ENCODE measurements at places on chromosomes 3 and 15.
A peak's percentile ranks its signal among the peaks of the same experiment; 100 is the strongest.

DNA sequence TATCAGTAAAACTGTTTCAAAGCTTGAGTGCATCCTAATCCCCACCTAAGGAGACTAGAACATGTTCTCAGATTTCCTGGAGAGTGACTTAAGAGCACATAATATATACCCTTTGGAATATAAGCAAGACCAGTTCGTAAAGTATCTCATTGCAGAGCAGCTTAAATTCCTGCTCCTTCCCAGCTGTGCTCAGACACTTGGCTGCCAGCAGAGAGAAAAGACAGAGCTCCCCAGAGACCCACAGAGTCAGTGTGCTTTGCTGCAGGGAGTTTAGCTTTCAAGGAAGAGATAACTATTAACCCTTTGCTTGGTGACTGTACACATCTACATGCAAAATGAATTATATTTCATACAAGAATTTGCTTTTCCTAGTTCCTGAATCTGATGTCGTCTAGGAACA, 338.1 kb upstream of the ARHGEF26 start:
- peak; percentile 19 for DNase-seq

GRCh38 chr3:49912881-49913281, 9.2 kb upstream of the MST1R start:
- peak; percentile 33 for DNase-seq

GRCh38 chr15:58139276-58139988, 1.3 kb downstream of the AQP9 start:
- no peak for DNase-seq

DNA sequence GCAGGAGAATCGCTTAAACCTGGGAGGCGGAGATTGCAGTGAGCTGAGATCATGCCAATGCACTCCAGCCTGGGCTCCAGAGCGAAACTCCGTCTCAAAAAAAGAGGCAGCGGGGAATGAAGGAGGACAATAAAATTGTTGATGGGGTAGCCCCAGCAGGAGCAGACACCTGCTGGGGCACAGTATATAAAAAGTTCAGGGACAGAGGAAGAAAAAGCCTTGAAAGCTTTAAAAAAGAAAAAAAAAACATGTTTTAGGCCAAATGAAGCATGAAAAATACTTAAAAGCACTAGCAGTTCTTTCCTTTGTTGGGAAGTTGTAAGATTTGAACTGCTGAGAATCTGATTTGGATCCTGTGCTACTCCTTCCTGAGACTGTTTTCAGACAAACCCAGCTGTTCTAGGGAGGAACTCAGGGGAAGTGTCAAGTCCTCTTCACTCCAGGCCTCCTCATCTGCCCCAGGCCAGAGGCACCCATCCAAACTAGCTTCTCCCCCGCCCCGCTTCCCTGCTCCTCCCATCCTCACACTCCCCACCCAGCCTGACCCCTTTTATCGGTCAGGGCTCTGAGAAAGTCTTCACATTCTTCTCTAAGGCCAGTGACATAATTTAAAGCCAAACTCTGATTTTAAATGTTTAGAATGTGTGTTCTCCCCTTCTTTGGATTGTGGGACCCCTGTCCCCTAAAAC, 4.9 kb downstream of the IL17RD start:
- no peak for DNase-seq

DNA sequence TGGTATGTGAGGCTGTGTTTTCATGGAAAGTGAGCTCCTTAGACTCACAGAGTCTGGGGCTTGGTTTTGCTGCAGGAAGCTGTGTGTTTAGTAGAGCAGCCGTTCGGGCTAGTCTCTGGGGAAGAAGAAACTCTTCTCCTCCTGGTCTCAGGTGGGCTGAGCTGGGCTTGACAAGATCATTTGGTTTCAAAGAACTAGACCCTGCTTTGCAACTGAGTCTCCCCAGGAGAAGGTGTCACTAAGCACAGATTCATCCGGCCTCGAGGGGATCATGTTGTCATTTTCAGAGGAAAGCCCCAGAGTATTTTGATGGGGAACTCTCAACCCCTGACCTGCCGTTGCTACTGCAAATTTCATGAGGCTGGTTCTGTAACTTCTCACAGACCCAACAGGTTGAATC, 188.5 kb downstream of the FAM43A start:
- no peak for DNase-seq

DNA sequence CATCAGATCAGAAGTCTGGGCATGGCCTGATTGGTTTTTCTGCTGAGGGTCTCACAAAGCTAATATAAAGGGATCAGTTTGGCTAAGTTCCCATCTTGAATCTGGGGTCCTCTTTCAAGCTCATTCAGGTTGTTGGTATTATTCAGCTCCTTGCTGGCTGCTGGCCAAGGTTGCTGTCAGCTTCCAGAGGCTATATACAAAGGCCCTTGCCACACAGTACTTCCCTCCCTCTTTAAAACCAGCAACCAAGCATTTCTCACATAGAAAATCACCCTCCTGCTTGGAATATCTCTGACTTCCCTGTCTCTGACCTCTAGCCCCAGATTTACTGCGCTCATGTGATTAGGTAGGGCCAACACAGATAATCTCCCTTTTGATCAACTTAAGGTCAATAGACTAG, 442.9 kb downstream of the ERC2 start:
- peak; percentile 5 for DNase-seq

GRCh38 chr15:23035964-23036566, 3.3 kb downstream of the TUBGCP5 start:
- DNase-seq = no peak

GRCh38 chr3:109899925-109900324, 562.6 kb upstream of the DPPA4 start:
- DNase-seq = no peak
